Kidney (tissue), 22 donors: ENCODE measurements at places on chromosomes 11 and 22. TPM values are rescaled to one million over a fixed set of nuclear protein-coding genes. Genes with fewer than 3 reads are reported as not detected.

DNA sequence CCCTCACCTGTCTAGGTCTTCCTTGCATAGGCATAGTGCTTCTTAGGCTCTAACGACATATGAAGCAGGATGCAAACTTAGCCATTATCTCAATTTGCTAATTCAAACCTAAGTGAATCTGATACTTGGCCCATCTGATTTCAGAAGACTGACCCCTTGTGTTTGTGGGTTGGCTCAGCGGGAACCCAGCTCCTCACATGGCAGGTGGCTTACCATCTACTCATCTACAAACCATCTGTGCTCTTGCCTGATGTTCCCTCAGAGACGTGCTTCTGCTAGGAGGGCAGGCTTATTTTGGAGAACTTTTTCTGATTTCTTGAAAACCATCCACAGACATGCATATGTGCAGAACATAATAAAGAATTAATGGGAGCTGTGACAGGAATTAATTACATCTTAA lies 15.2 kb downstream of the ELMOD1 start:
- H3K4me1 ChIP-seq: no peaks in the 10 kb centered on the region
- H3K27ac ChIP-seq: no peak overlapping the region
- H3K4me3 ChIP-seq: no peak overlapping the region
- no peaks in the 10 kb centered on the region for H3K36me3 ChIP-seq
- no peak for DNase-seq

The POLA2 gene
- polyA plus RNA-seq: 13.6 TPM

- H3K27me3 ChIP-seq: no peaks in the 10 kb centered on the region
- no peaks in the 10 kb centered on the region for H3K4me1 ChIP-seq
- no peaks in the 10 kb centered on the region for H3K36me3 ChIP-seq
These were observed 25.7 kb downstream of the DRICH1 start for GRCh38 chr22:23606204-23607131.

The TEAD1 gene
- 7.6 TPM for polyA plus RNA-seq

The CATSPERZ gene
- polyA plus RNA-seq: not detected

- H3K36me3 ChIP-seq: no peaks in the 10 kb centered on the region
- H3K27ac ChIP-seq: no peak overlapping the region
- no peaks in the 10 kb centered on the region for H3K27me3 ChIP-seq
- no peaks in the 10 kb centered on the region for H3K4me1 ChIP-seq
- DNase-seq: no peak
- H3K4me3 ChIP-seq: no peak overlapping the region
These were observed 26.3 kb downstream of the OPCML start for GRCh38 chr11:133506023-133506422.

GRCh38 chr11:73384531-73384871 lies 8.3 kb downstream of the RELT start:
- no peak overlapping the region for H3K27ac ChIP-seq
- no peaks in the 10 kb centered on the region for H3K27me3 ChIP-seq
- no peaks in the 10 kb centered on the region for H3K36me3 ChIP-seq
- no peak overlapping the region for H3K4me3 ChIP-seq
- DNase-seq: no peak
- peaks cover 4% of the 10 kb centered on the region for H3K4me1 ChIP-seq

DNA sequence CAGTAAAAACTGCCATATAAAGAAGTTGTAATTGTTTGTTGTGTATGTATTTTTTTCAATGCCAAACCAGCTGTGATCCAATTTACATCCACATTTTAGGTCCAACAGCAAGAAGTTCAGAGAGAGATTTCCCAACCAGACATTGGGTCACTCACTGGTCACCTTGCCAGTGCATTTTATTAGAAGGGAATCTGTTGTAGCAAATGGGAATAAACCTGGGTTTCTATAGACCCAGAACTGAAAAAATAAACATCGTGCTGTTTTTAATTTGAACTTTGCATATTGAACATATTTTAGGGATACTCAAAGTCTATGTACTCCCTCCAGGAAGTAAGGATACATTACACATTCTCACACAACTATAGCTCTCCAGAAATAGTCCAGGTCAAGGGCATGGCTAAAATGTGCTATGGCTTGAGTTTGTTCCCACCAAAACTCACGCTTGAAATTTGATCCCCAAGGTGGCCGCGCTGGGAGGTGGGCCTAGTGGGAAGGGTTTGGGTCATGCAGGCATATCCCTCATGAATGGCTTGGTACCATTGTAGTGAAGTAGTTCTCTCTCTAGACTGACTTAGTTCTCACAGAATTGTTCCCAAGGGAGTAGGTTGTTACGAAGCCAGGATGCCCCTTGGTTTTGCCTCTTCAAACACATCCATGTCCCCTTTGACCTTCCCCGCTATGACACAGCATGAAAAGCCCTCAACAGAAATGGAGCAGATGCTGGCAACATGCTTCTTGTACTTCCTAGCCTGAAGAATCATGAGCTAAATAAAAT lies 90.9 kb downstream of the RRAS2 start:
- H3K4me1 ChIP-seq: no peaks in the 10 kb centered on the region
- H3K27ac ChIP-seq: no peak overlapping the region
- no peak overlapping the region for H3K4me3 ChIP-seq
- H3K36me3 ChIP-seq: peaks cover 4% of the 10 kb centered on the region
- no peak for DNase-seq

The CFAP68 gene
- polyA plus RNA-seq: 93.7 TPM

The POU2AF3 gene
- 4.9 TPM for polyA plus RNA-seq

The CNIH2 gene
- not detected for polyA plus RNA-seq

GRCh38 chr11:76987203-76987602 lies 47.0 kb upstream of the B3GNT6 start:
- no peak overlapping the region for H3K27ac ChIP-seq
- H3K36me3 ChIP-seq: no peaks in the 10 kb centered on the region
- no peak overlapping the region for H3K4me3 ChIP-seq
- H3K4me1 ChIP-seq: no peaks in the 10 kb centered on the region

The BIK gene
- 4.8 TPM for polyA plus RNA-seq

- no peaks in the 10 kb centered on the region for H3K27me3 ChIP-seq
- DNase-seq: no peak
- H3K36me3 ChIP-seq: no peaks in the 10 kb centered on the region
These were observed 1460.5 kb downstream of the TBC1D22A start for GRCh38 chr22:48222742-48223487.

- H3K4me1 ChIP-seq: no peaks in the 10 kb centered on the region
- H3K4me3 ChIP-seq: no peak overlapping the region
- H3K27me3 ChIP-seq: no peaks in the 10 kb centered on the region
These were observed 5.1 kb downstream of the MOB2 start for GRCh38 chr11:1481483-1481825.

The NAALADL1 gene
- polyA plus RNA-seq: 17.1 TPM

The GPHA2 gene
- polyA plus RNA-seq: 0.99 TPM

The CASP1 gene
- 9.7 TPM for polyA plus RNA-seq

DNA sequence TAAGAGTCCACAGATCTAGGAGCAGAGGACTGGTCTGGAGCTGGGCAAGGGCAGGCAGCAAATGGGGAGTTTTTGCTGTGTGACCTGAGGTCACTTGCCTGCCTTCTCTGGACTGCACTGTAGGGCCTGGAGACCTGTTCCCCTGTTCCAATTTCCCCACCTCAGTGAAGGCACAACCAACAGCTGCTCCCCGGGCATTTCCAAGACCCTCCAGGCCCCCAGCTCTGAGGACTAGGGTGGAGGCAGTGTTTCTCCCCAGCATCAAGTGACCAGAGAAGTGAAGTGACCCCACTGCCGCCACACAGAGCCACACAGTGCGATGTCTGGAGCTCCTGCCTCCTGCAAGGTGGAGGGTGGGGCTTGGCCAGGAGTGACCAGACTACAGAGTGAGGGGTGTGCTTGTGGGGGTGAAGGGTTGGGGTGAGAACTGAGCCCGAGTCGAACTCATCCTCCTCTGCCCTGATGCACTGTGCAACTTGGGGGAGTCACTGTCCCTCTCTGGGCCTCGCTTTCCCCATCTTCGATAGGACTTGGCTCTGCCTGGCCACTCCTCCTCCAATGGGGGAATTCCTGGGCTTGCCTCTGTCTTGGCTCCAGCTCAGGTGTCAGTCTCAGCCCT lies 21.6 kb downstream of the P2RY2 start:
- no peak for DNase-seq
- no peak overlapping the region for H3K27ac ChIP-seq
- H3K4me3 ChIP-seq: no peak overlapping the region
- no peaks in the 10 kb centered on the region for H3K36me3 ChIP-seq
- H3K27me3 ChIP-seq: no peaks in the 10 kb centered on the region
- peaks cover 7% of the 10 kb centered on the region for H3K4me1 ChIP-seq

DNA sequence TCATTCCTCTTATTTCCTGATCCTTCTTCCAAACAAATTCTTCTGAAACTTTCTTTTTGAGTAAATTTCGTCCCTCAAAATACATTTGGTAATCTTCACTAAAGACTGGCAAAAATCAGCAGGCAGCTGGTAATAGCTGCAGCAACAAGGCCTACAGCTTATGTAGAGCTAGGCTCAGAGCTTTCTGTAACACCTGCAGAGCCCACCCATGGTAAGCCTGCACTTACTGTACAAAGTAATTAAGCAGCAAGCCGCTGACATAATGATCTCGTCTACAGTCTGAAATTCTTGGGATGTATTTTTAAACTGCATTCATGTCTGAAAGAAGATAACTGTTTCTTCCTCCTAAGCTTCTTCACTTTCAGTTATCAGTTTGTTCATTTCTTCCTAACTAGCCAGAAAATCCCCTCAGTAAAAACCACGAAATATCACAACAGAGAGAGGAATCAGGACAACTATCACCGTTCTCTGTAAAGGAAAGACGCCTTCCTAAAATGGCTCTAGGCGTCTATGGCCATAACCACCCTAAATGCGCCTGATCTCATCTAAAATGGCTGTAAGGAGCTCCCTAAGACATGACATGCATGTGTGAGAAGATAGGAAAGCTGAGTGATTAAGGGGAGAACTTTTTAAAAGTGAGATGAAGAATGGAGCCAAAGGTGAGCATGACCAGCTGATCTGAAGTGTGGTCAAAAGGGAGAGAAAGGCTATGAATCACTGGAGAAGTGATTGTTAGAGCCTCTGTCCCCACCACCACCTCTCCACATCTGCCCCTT lies 56.2 kb downstream of the DENND5A start:
- DNase-seq: no peak
- H3K4me3 ChIP-seq: no peak overlapping the region
- H3K4me1 ChIP-seq: no peaks in the 10 kb centered on the region
- peaks cover 2% of the 10 kb centered on the region for H3K36me3 ChIP-seq

The SYT13 gene
- 16.4 TPM for polyA plus RNA-seq

DNA sequence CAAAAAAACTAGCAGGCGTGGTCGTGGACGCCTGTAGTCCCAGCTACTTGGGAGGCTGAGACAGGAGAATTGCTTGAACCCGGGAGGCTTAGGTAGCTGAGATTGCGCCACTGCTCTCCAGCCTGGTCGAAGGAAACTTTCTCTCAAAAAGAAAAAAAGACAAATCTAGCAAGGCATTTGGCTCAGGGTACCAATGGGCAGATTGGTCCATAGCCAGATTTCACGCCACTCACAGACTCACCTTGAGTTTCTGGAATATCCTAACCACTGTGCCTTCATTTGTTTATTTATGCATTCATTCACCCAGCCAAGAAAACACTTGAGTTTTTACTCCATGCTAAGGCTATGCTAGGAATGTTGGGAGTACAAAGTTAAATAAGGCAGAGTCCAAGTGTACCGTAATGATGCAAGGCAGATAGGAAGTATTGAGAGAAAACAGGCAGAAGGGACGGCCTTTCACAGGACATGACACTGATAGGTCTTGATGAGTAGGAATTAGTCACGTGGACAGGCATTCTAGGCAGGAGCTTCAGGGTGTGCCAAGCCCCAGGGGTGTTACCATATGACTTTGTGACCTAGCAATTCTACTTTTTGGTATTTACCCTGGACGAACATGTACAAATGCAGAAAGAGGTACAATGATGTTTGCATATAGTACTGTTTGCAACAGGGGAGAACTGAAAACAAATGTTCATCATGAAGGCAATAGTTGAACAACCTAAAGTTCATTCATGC lies 3.0 kb upstream of the PACSIN3 start:
- no peak overlapping the region for H3K4me3 ChIP-seq
- no peaks in the 10 kb centered on the region for H3K36me3 ChIP-seq
- peak; percentile 26 for DNase-seq

DNA sequence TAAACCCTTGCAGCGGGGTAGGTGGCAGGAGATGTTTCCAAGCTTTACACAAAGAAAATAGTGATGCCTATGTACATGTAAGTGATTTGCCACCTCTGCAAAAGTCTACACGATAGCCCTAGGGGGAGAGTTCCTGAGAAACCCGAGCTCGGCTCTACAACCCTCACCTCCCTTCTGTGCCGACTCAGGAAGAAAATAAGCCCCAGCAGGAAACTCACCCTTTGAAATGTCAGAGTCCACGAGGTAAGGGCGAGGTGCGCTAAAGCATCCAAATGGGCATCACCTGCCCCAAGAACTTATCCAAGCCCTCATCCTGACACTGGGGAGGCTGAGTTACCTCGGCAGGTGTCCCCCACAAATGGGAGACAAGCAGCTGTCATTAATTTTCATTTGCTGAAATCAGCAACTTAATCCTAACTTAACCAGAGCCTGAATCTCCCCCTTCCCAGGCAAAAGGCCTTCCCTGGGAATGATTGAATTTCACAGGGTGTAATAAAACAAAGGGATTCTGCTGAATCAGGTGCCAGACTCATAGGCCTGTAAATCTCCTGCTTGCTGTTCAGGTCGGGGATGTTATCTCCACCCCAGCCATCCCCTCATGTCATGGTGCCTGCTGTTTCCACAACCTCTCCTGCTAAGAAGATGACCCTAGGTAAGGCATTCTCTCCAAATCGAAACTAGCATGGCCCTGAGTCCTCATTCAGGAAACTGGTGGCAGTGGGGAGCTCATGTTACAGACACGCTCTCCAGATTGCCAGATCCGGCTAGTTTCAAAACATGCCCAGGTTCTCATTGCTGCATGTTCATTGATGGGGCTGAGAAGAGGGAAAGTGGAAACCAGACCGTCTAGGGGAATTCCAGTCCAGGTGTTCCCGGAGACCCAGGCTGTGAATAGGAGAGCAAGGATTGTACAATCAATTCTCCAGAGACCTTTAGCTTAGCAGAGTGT lies 105.3 kb upstream of the KIRREL3 start:
- peak; percentile 85 for DNase-seq
- no peak overlapping the region for H3K4me3 ChIP-seq
- no peak overlapping the region for H3K27ac ChIP-seq
- H3K4me1 ChIP-seq: no peaks in the 10 kb centered on the region
- H3K36me3 ChIP-seq: no peaks in the 10 kb centered on the region

DNA sequence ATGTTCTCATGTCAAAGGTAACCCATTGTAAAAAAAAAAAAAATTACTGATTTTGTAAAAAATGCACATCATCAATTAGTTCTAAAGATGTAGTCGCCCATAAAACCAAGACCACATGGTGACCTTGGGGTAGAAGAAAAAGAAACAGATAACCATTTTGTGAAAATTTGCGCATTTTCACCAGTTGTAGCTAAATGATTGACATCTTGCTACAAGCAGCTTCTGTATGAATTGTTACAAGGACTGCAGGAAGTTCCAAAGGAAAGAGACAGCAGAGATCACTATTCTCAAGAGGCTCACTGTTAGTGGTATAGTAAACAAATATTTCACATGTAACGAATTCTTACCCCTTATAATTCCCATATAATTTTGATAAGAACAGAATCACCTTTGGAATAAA lies 48.7 kb downstream of the MAML2 start:
- DNase-seq: no peak
- H3K4me1 ChIP-seq: peaks cover 17% of the 10 kb centered on the region
- H3K36me3 ChIP-seq: peaks cover 2% of the 10 kb centered on the region
- peak overlapping the region; percentile 87 for H3K27ac ChIP-seq
- no peaks in the 10 kb centered on the region for H3K27me3 ChIP-seq
- no peak overlapping the region for H3K4me3 ChIP-seq
